Endothelial cell of umbilical vein (primary cell): ENCODE measurements at places on chromosomes 1 and 21.

DNA sequence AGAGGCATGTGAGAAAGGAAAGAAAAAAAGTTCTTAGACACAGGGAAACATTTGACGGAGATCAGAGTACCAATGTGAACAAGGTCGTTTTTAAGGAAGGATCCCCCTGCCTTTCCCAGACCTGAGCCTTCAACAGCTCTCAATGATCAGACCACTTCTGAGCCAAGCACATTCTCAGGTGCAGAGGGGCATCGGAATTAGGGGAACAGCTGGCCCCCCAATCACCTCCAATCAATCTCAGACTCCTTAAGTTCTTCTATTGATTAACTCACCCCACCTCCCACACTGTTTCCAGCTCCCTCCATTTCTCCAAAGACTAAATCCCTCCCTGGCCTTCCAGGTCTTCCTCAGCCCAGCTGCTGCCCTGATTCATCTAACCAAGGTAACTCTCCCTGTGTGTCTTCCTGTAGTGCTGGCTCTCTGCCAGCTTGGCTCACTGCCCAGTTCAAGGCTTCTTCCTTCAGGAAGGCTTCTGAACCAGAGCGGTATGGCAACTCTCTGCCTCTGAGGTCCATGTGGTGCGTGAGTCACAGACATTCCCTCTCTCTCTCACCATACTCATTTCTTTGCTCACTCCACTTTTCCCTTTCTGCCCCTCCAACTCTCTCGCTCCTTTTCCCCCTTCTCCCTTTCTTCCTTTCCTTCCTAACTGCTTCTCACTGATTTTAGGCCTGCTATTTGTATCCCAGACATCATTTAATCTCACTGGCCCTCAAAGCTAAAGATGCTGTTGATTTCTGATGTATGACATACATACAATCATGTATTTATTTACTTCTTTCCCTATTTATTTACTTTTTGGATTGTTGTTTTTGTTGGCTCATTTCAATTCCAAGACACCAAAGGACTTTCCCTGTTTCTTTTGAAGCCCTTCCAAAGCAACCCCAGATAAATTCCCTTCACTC, 18.1 kb downstream of the CFAP45 start:
- peak; percentile 89 for DNase-seq

- no peak for DNase-seq
These were observed 24.6 kb downstream of the RSBN1 start for GRCh38 chr1:113787663-113788062.

DNA sequence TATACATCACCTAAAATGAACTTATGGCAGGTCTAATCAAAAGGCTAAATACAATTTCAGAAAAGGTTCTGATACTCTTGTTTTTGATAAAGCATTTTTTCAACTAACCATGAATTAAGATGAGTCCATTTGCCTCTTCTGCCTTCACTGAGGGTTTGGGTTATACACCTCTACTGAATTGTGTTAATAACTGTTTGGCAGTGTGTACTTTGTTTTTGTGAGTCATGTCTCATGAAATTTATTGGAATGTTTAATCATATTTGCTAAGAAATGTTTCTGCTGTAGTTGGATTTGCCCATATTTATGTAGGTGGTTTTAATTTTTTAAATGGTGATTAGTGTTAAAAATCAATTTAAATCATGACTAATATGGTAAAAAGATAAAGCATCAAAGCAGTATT, 190.5 kb downstream of the HS2ST1 start:
- DNase-seq, result no peak

DNA sequence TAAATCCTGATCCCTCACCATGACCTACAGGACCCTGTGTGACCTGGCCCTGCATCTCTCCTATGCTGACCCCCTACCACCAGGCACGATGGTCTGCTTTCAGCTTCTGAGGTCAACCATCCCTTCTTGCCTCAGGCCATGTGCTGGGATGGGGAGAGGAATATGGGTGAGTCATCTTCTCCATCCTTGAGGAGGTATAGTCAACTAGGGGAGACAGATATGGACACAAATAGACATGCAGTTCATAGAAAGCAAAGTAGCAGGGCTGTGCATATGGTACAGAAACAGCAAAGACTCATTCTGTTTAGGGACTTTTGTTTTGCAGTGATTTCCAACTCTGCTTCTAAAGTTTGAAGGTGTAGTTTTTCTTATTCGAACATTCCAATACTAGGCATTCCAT, 250.8 kb upstream of the FGGY start:
- DNase-seq, result no peak

DNA sequence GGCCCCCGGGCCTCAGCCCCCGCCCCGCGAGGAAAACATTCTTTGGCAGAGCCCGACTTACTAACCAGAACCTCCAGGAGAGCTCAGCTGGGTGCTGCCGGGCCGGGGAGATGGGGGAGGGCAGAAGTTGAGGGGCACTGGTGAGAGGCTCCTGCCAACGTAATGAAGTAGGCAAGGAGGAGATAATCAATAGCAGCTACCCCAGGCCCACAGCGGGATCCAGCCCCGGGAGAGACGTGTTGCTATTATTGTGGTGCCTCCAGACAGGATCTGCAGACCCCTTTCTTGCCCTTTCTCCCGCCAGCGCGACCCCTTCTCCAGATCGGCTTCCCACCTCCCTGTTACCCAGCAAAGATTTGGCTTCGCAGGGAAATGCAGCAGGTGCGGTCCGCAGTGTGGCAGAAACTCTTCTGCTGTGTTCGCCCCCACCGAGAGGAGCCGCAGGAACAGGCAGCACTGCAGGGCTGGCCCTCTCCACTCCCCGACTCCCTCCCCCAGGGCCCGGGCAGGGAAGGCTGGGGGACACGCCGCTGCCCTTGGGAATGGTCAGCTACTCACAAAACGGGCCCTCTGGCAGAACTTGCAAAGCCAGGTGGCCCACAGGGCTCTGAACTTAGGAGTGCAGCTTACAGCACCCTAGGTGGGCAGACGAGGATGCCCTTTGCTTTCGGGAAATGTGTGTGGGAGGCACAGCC, 1.5 kb upstream of the KCNA2 start:
- no peak for DNase-seq

- no peak for DNase-seq
These were observed 685 bp upstream of the VAMP4 start for GRCh38 chr1:171742577-171742922.

DNA sequence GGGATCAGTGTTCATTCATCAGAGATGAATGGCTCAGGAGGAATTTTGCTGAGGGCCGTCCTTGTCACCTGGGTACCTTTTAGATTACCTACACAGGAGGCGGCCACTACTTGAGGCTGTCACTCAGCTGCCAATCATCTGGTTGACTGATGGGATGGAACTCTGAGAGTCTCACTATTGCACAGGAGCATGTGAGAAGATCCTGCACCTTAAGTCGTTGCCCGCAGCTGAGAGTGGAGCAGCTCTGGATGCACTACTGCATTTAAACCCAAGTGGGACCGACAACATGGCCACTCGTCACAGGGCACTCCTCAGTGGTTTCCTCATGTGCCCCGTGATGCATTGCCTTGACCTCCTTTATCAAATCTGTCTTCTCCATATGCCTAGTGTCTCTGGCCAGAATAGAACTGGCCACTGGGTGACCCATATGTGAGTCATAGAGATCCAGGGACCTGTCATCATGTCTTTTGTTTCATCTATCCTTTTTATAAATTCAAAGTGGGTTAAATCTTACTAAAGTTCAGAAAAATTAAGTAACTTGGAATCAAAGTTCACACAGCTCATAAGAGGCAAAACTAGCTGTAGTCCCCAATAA, 165.5 kb downstream of the ZSCAN20 start:
- no peak for DNase-seq

DNA sequence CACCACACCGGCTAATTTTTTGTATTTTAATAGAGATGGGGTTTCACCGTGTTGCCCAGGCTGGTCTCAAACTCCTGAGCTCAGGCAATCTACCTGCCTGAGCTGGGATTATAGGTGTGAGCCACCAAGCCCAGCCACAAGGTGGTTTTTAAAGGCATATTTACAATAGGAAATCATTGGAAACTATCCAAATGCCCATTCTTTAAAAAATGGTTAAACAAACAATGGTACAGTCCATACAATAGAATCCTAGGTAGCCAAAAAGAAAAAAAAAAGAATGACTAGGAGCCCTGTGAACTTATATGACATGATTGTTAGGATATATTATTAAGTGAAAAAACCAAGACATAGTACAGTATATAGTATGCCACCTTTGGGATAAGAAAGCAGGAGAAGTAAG, 5.3 kb downstream of the ATP2B4 start:
- DNase-seq, result peak; percentile 72

DNA sequence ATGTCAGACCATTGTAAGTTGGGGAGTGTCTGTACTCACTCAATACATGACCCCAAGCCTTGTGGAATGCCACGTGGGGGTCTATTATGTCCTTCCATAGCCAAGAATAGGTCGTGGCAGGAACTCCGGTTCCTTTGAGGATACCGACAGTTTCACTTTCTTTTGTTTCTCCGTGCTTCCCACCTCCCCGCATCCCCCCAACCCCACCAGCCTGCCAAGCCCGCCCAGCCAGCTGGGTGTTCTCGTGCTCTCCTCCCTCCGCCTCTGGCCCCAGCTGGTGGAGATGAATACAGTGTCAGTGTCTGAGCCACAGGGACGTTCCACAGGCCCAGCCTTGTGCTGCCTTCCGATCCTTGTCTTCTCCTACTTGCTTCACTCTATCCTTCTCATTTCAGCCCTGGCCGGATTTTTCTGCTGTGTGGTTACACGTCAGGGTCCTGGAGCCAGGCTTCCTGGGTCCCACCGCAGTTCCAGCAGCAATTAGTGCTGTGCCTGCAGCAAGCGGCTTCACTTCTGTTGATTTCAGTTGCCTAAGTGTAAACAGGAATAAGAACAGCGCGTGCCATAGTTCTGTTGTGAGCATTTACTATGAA, 4.1 kb upstream of the AGTRAP start:
- peak; percentile 54 for DNase-seq

DNA sequence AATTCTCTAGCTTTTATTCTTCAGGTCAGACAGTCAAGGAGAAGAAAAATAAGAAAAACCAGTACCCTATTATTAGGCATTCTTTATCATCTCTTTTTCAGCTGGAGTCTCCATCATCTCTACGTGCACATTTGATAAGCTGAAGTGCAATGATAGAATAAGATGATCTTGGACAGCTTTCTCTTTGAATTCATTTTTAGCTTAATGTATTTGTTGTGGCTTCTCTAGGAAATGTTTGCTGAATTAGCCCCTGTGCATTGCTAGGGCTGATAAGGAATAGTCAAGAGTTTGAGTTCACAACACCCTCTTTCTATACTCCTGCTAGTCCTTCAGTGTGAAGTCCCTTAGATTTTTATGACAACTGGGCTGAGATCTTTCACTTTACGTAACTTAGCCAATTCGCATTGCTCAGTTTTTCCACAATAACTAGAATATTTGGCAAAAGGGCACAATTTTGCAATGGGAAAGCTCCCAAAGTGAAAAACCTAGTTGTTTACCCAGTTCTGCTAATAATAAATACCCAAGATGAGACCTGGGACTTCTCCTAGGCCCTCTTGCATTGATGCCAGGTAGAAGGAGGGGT, 7.0 kb upstream of the KCNJ15 start:
- no peak for DNase-seq

GRCh38 chr1:6646499-6647148, 22.0 kb downstream of the THAP3 start:
- peak; percentile 47 for DNase-seq

DNA sequence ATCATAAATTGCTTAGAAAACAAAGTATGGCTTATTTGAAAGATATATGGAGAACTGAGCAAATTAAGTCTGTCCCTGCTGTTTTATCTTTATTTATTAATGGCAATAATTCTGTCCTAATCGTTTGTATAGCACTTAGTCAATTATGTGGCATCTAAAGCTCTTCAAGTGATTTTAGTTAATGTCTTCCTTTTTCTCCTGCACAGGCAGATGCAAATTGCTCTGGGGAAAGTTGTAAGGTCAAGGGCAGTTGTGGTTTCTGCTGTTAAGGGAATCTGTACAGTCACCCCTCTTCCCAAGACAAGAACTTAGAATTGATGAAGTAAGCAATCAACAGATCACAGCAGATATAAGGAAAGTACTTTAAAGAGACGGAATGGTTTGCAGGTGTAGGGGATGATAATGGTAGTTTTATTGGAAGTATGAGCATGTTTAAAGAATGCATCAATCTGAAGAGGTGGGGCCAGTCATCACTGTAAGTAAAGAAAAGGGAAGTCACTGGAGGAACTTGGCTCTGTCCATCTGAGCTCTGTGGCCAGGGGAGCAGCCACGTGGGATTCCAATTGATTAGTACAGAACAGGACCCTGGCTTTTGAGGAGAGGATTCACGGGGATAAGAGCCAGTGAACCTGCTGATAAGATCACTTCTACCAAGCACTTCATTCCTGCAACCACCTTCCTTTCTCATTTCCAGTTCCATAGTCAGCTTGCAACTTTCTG, 116.0 kb upstream of the KCNJ6 start:
- DNase-seq, result no peak

GRCh38 chr1:160731990-160732389, 7.1 kb upstream of the SLAMF7 start:
- DNase-seq, result no peak

- DNase-seq, result peak; percentile 2
These were observed 661 bp downstream of the GBP4 start for GRCh38 chr1:89198081-89198480.

DNA sequence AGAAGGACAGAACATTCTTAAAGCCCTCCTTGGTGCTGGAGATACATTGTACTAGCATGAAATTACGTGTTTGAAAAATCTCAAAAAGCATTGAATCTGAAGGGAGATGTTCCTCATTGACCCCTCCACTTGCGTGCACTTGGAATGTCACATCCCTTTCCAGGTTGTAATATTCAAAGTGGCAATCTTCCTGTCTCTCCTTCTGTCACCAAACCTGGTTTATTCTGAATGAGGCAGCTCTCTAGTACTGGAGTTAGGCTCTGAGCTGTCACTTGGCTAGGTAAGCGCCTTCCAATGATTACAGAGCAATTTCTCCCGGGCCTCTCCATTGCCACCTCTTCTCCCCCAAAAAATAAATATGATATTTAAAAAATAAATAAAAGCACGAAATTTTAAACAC, 855 bp downstream of the DSCAM start:
- no peak for DNase-seq

DNA sequence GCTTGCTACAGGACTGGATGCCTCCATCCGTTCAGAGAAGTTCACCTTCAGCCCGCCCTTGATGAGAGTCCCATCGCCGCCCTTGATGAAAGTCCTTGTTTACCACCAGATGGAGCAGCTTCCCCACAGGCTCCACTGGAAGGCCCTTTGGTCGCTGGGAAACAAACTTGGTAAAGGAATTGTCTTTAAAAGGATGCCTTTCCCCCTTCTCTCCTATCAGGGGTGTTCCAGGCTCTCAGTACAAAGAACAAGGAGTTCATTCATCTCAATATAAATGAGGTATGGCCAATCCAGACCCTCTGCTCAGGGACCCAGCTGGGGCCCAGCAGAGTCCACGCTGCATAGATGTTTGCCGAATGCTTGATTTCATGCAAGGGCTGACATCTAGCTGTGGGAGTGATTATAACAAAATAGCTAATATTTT, 50.8 kb downstream of the CAPN9 start:
- peak; percentile 50 for DNase-seq

- peak; percentile 100 for DNase-seq
These were observed at the start of gene PARS2 for GRCh38 chr1:54764133-54764921. TSS of gene PARS2 (minus strand) at chr1:54764523. CDS start at chr1:54759161, 5,362 bp downstream.
